B cell (primary cell): ENCODE measurements at places on chromosomes 3 and 15. TPM values are rescaled to one million over a fixed set of nuclear protein-coding genes. Genes with fewer than 3 reads are reported as not detected.

- H3K4me1 ChIP-seq, result no peaks in the 10 kb centered on the region
- H3K27me3 ChIP-seq, result no peaks in the 10 kb centered on the region
- no peak overlapping the region for H3K4me3 ChIP-seq
These were observed 635.5 kb downstream of the TBL1XR1 start for GRCh38 chr3:176561826-176562225.

GRCh38 chr15:65924004-65924403 is 54.7 kb downstream of the RAB11A start:
- H3K27me3 ChIP-seq, result no peaks in the 10 kb centered on the region
- H3K36me3 ChIP-seq, result no peaks in the 10 kb centered on the region
- H3K27ac ChIP-seq, result no peak overlapping the region
- no peak overlapping the region for H3K4me3 ChIP-seq
- no peak for DNase-seq

GABRR3 gene
- not detected in 2 replicates for total RNA-seq

RTP3 gene
- not detected in 2 replicates for total RNA-seq

GRCh38 chr15:74277242-74277810 is 41.2 kb downstream of the CCDC33 start:
- H3K4me3 ChIP-seq, result no peak overlapping the region
- H3K36me3 ChIP-seq, result no peaks in the 10 kb centered on the region
- no peaks in the 10 kb centered on the region for H3K4me1 ChIP-seq
- H3K27ac ChIP-seq, result no peak overlapping the region
- DNase-seq, result no peak

- H3K27ac ChIP-seq, result no peak overlapping the region
- no peaks in the 10 kb centered on the region for H3K27me3 ChIP-seq
- no peaks in the 10 kb centered on the region for H3K4me1 ChIP-seq
- H3K4me3 ChIP-seq, result no peak overlapping the region
These were observed 24.2 kb upstream of the LXN start for GRCh38 chr3:158696618-158697017.

OR5K2 gene
- total RNA-seq, result not detected in 2 replicates

GRCh38 chr3:153221748-153222162 is 59.7 kb downstream of the RAP2B start:
- no peaks in the 10 kb centered on the region for H3K27me3 ChIP-seq
- H3K4me1 ChIP-seq, result peaks cover 27% of the 10 kb centered on the region
- peak overlapping the region; percentile 50 for H3K4me3 ChIP-seq
- DNase-seq, result peak; percentile 65

GRCh38 chr3:139117883-139118760 is 73.4 kb upstream of the PRR23C start:
- no peaks in the 10 kb centered on the region for H3K36me3 ChIP-seq
- no peak overlapping the region for H3K4me3 ChIP-seq
- H3K4me1 ChIP-seq, result no peaks in the 10 kb centered on the region
- H3K27ac ChIP-seq, result no peak overlapping the region

GRCh38 chr3:153350420-153350819 is 188.4 kb downstream of the RAP2B start:
- no peak overlapping the region for H3K4me3 ChIP-seq
- no peak overlapping the region for H3K27ac ChIP-seq
- DNase-seq, result no peak
- H3K4me1 ChIP-seq, result no peaks in the 10 kb centered on the region

CLDN11 gene
- 0.36 and 0.52 TPM in 2 replicates for total RNA-seq
